Mesendoderm (in vitro differentiated cells): ENCODE measurements at places on chromosomes 5 and 9.

DNA sequence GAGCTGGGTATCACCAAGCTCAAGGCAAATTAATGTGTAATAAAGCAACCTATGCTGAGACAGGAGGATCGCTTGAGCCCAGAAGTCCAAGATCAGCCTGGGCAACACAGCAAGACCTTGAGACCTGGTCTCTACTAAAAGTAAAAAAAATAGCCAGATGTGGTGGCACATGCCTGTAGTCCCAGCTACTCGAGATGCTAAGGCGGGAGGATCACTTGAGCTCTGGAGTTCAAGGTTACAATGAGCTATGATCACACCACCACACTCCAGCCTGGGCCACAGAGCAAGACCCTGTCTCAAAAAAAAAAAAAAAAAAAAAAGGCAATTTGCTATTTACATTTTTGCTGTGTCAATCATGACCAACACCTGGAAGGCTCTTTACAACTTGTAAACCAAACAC lies 5.2 kb downstream of the STRBP start:
- DNase-seq: no peak

GRCh38 chr9:20361229-20361628 lies 261.1 kb downstream of the MLLT3 start:
- DNase-seq: no peak

GRCh38 chr5:171678646-171679045 lies 107.0 kb upstream of the SMIM23 start:
- peak; percentile 16 for DNase-seq

DNA sequence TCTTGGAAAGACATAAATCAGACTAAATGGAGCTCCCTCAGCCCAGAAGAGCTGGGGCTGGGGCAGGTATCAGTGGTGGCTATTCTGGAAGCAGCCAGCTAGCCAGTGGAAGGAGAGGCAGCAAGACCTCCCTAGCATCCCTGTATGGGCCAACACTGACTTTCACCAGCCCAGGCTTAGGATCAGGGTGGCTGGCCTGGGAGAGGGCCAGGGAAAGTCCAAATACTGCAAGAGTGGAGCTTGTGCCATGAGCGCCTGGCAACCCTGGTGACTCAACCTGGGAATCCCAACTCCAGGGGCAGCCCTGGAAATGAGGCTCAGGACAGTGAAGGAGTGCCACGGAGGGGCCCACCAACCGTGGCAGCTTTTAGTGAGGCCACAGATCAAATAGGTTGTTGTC lies 7.6 kb upstream of the IRF1 start:
- DNase-seq: peak; percentile 5

DNA sequence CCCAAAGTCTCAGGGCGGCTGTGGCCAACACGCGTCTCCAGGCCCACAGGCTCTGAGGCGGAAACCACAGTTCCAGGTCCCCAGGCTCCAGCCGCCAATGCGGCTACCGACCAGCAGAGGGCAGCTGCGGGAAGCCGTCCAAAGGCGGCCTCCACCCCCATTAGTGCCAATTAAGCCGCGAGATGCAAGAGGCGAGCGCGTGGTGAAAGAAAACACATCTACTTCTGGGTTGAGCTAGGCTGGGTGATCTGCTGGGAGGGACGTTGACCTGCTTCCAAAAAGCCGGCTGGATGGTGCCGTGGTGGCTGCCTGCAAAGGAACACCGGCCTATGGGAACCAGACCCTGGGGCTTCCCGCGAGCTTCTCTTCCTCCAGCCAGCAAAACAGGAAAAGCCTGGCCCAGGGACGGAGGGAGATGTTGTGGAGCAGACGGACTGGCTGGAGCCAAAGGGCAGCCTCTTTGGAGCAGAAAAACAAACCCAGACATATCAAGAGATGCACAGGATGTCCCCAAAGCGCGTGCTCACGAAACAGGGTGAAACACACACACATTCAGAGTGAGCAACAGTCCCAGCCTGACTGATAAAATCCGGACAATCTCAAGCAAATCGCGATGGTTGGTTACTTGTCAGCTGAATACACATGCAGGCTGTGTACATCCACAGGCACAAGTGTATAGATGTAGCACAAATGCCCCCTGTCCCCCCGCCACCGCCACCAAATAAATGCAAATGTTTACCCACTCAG lies 187.1 kb upstream of the BRINP1 start:
- DNase-seq: peak; percentile 80

- no peak for DNase-seq
Measured at GRCh38 chr9:137085920-137086530, 760 bp upstream of the MAN1B1 start.

DNA sequence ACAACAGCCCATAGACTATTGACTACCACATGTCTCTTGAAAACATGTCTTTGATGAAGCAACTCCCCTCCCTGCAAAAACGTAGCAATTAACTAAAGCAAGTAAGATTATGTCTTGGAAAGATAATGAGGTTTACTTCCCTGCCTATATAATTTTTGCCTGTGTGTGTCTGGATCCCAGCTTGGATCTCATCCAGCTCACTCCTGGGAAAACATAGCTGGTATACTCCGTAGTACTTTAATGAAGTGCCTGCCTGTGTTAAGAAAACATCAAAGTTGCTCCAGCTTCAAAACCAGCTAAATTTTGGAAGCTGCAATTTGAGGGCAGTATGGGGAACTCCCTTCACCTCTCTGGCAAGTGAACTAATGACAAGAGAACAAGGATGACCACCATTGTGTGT lies 182.6 kb upstream of the C9orf72 start:
- DNase-seq: no peak

DNA sequence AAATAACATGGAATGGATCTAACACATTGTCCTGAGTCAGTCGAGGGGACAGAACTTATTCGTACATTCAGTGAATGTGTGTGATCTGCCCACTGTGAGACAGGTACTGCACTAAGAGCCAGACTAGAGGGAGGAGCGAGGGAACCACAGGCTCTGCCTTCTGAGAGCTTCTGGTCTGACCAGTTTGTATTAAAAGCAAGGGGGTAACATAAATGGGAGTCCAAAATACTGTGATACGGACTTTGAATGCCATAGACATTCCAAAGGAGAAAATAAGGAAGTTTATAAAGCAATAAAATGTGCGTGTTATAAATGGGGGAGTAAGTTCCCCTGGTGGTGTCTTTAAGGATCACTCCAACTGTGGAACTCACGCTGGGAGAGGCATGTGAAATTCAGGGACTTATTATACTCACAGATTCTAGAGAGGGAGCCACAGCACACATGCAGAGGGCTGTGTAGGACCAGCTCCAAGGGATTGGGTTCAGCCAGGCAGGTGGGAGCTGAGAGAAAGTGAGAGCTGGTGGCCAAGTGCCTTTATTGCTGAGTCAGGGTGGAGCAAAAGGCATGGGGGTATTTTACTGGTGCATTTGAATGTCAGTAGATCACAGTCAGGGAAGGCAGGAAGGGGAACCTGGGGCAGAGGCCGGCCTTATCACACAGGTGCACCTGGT lies 186.5 kb upstream of the WWC1 start:
- DNase-seq: peak; percentile 57

GRCh38 chr5:158914008-158915000 lies 185.4 kb downstream of the EBF1 start:
- DNase-seq: no peak

- no peak for DNase-seq
Measured at GRCh38 chr5:129945028-129945427, 40.8 kb downstream of the CHSY3 start.

- DNase-seq: no peak
Measured at GRCh38 chr5:139878093-139878492, 82.5 kb downstream of the PSD2 start.

DNA sequence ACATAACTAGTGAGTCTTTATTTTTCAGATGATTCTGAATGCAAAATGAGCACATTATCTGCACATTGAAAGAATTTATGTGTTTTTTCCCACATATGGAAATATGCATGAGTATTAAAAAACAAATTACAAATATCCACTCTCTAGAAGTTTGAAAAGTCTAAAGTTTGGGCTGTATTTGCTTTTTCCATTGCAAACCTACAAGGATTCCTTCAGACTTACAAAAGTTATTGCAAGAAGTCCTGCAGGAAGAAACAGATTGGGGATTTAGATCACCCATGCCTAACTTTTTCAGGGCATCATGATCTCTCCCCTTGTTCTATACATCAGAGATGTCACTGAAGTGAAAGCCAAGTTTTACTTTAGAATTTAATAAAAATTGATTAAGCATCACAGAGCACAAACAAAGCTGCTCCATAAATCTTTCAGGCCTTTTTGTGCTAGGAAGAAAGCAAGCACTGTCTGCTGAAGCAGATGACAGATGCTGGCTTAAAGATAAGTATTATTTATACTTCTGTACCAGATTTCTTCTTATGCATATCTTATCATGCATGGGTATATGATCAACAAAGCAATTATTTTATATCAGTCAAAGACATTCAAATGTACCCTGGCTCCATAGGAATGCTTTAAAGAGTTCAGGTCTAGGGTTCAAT lies 71.7 kb downstream of the NFIB start:
- DNase-seq: no peak

DNA sequence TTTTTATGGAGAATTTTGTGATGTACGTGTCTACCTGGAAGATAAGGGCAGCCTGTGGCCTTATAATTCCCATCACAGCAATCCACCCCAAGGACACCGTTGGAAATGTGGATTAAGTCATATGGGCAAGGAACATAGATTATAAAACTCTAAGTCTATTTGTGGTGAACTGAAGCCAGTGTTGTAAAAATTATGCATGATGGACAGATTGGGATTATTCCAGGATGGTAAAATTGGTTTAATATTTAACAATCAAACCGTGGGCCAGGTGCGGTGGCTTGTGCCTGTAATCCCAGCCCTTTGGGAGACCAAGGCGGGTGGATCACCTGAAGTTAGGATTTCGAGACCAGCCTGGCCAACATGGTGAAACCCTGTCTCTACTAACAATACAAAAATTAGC lies 12.9 kb upstream of the SLC6A19 start:
- DNase-seq: no peak

GRCh38 chr9:15144622-15145061 lies 162.4 kb downstream of the TTC39B start:
- no peak for DNase-seq

- peak; percentile 60 for DNase-seq
Measured at GRCh38 chr5:153099328-153099727, 391.1 kb upstream of the GRIA1 start.

DNA sequence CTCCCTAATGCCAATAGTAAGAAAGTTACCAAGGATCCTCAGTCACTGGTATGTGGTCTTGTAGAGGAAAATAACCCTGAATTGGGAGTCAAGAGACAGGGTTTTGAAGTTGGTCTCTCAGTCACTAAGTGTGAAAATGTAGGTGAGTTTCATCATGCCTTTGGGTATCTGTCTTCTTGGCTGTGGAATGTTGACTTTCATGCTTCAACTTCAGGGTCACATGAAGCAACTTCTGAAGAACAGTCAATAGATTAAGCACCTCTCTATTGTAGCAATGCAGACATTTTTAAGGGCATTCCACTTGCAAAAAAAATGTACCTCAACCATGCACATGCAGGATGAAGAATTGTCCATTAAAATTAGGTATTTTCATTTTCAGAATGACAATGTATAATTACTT lies 194.6 kb downstream of the CSNK1G3 start:
- peak; percentile 28 for DNase-seq

DNA sequence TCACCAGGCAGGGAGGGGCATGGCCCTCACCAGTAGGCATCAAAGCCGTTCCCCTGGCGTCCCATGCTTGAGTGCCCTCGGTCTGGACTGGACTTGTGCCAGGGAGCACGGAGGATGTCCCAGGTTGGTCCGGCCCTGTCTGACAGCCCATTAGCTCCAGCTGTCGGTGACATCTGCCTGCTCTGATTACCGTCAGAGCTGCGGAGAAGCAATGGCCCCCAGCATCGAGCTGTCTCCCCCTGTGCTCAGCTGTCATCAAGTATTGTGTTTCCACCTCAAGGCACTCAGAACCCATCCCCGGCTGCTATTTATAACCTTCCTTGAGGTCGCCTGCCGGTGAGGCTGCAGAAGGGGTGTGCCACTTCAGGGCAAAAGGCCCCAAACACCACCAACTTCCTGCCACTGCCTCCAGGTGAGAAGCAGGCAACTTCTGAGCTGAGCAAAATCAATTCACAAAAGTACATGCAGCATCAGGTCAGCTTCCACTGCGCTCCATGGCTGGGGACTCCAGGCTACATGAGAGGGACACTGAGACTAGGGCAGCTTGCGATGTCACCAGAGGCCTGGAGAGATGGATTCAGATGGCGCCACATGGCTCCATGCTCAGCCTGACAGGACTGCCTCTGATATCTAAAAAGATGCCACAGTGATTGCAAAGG lies 142.7 kb downstream of the C5orf15 start:
- DNase-seq: no peak

DNA sequence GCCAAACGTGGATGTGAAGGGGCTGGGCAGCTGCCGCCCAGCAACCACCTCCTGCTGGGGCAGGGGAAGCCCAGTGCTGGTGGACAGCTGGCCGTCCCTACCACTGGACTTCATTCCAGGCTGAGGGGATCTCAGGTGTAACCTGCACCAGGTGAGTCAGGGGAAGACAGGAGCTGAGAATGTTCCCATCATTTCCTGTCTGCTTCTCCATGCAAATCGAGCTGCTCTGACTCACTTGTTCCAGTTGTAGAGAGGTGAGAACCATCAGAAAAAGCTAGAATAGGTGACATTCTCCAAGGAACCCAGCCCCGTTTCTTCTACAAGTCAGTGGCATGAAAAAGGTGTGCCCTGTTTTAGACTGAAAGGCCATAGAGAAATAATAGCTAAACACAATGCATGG lies 21.8 kb upstream of the BARX1 start:
- peak; percentile 72 for DNase-seq

GRCh38 chr5:160956051-160956450 lies 104.0 kb upstream of the ATP10B start:
- DNase-seq: no peak

GRCh38 chr9:136901516-136902258 lies 15.4 kb downstream of the TRAF2 start:
- peak; percentile 35 for DNase-seq

GRCh38 chr9:31168161-31168560 lies 1216.3 kb upstream of the ACO1 start:
- DNase-seq: no peak

DNA sequence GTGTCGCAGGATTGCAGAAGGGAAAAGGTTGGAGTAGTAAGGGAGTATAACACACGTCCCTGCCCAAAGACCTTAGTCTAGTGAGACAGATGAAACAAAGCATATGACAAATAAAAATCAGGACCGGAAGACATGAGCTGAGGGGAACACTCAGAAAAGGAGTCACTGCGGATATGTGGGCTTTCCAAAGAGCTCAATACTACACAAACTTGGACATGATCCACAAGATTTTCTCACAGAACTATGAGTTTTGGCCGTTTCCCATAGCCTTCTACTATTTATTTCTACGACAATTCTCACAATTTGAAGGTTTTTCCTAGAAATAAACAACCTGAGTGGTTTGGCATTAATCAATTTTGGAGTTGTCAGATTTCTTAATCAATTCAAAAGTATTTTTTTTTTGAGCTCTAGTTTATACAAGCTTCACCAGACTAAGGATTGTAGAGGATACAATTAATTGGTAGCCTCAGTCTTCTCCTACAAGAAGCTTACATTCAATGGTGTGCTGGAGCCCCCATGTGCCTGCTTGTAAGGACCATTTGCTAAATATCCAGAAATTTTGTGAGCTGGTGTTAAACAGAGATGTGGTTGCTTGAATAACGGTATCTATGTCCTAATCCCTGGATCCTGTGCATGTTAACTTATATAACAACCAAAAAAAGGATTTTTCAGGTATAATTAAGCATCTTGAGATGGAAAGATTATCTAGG lies 91.4 kb downstream of the ADAMTS12 start:
- no peak for DNase-seq

- no peak for DNase-seq
Measured at GRCh38 chr5:86371061-86371460, 246.7 kb upstream of the COX7C start.

- DNase-seq: peak; percentile 40
Measured at GRCh38 chr9:80158554-80159170, 586.9 kb downstream of the TLE4 start.
